ENCODE measurements at places on chromosomes 16 and 17.

DNA sequence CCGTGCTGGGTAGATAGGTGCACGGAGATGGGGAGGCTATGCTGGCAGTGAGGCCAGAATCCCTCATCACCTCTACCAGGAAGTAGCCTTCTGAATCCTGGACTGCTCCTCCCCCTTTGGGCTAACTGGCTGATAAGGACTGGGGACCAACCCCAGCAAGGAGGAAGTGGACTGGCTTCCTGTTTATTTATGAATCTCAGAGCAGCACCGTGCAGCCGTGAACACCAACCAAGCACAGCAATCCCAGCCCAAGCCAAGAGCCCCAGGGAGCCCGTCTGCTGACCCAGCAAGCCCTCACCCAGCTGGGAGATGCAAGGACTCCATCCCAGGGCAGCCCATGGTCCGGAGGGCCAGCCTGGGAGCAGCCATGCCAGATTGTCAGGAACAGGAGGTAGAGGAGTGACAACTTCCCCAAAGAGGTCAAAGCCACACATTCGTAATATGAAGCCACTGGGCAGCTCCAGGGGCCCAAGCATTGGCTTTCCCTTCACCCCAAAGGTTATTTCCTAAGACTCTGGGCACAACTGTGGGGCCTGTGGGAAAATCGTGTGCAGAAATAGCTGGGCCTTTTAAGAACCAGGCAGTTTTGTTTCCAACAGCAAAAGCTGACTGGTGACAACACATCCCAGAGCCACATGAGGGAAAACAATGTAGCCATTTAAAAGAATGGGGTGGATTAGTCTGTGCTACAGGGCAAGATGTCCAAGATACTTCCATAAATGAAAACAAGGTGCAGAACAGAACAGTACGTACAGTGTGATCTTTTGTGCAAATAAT lies 23.9 kb downstream of the PHB1 start:
- no peak for DNase-seq

DNA sequence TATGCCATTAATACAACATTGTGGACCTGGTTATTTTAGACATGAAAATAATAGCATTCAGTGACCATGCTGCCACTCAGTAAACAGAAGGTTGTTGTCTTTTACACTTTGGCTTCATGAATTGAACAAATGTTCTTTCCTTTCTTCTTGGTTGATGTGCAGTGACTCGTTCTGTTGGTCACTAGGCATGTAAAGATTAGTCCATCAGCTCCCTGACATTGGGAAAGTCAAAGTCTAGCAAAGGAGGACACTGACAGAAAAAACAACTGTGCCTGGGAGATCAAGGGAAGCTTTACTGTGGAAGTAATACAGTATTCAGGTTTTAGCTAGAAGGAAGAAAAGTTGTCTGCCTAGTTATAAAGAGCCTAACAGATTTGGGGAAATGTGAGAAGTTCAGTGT lies 6.9 kb downstream of the KCNJ16 start:
- DNase-seq, result no peak

DNA sequence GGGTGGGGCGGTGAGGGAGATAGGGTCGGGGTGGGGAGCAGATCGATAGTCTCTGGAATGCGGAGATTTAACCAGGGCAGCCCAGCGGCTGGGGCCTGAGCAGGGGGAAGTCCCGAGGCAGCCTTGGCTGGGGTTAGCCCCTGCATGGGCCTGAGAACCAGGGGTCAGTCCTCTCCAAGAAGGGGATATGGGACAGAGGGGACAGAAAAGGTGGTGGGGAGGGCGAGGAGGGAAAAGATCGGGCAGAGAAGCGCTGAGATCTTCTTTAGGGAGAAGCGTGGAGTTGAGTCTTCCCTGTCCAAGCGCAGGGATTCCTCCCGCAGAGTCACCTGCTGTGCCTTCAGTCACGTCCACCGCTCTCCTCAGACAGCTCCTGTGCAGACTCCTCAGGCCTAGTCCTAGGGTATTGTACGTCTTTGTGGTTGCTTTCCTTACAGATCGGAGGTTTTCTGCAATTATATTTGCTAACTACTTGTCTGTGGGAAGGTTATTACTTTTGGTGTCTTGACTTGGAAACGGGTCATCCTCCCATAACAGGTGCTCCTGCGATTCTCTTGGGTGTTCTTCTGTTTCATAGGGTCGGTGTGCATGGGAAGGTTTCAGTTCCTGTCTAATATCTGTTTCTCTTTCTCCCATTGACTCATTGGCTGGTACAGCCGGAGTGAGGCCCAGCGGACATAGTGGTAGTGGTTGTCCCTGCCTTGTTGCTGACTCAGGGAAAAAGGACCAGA lies 952 bp downstream of the CD300A start:
- DNase-seq, result no peak

- DNase-seq, result peak; percentile 49
These were observed 481 bp downstream of the MYO19 start for GRCh38 chr17:36533935-36534839.

GRCh38 chr16:85238233-85238647 lies 126.0 kb upstream of the CIBAR2 start:
- no peak for DNase-seq

- DNase-seq, result no peak
These were observed 8.7 kb downstream of the VASN start for GRCh38 chr16:4380119-4381063.

- no peak for DNase-seq
These were observed 76.2 kb upstream of the KSR1 start for GRCh38 chr17:27379888-27380533.

GRCh38 chr16:88886420-88886844 lies 20.0 kb upstream of the PABPN1L start:
- DNase-seq, result no peak

- no peak for DNase-seq
These were observed 107.6 kb downstream of the GOSR1 start for GRCh38 chr17:30584810-30585209.
